ENCODE measurements at places on chromosomes 3 and 15.
A peak's percentile ranks its signal among the peaks of the same experiment; 100 is the strongest.

- no peak for DNase-seq
Measured at GRCh38 chr3:50665081-50665840, 9.5 kb upstream of the DOCK3 start.

DNA sequence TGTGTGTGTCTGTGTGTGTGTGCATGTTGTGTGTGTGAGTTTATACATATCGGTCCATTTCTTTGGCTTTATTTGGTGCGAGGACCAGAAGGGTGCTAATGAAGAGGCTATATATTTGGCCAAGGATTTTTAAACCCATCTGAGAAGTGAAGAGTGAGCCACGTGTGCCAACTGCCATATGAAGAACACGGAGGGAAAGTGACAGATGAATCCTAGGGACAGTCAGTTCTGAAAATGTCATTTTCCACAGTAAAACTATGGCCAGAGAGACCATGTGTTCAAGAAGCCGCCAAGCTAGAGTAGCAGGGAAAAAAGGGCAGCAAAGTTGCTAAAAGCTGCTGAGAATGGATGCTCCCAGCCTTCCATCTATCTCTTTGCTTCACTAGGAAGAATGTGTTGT, 297.3 kb upstream of the LMCD1 start:
- DNase-seq: no peak

GRCh38 chr3:161474741-161475140, 21.9 kb upstream of the OTOL1 start:
- no peak for DNase-seq

GRCh38 chr3:112605285-112605684, 35.7 kb downstream of the CCDC80 start:
- DNase-seq: no peak

DNA sequence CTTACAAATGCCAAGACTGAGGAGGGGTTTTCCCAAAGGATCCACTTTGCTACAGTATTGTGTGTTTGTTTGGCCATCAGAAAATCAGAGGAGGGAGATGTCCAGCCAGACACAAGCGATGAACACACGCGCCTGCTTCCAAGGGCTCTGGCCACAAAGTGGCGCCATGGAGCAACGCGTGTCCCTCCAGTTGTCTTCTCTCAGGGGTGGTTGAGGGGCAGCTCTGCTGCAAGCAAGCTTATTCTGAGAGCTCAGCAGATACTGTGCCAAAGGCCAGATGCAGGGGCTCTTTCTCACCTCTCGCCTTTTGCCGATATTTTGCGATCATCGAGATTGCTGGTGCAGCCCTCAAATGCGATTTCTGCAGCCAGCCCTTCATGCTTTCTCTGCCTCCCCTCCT, 88.9 kb upstream of the OSBPL11 start:
- no peak for DNase-seq

DNA sequence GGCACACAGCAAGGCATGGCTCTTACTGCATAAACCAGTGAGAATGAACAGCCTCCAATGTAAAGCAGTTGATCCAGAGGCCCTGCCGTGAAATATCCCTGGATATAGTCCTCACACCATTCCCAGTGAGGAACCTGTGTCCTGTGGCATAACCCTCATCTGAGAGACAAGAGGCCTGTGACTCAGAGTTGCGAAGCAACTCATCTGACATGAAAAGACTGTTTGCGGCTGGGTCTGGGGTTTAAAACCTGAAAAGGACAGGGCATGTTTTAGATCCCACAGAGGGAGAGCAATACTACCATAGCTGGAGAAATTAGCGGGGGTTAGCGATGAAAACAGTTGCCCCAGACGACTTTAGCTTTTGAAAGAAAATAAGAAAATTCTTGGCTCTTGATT, 165.3 kb upstream of the BHLHE40 start:
- no peak for DNase-seq

- DNase-seq: no peak
Measured at GRCh38 chr3:113103588-113103987, 107.8 kb upstream of the BOC start.

DNA sequence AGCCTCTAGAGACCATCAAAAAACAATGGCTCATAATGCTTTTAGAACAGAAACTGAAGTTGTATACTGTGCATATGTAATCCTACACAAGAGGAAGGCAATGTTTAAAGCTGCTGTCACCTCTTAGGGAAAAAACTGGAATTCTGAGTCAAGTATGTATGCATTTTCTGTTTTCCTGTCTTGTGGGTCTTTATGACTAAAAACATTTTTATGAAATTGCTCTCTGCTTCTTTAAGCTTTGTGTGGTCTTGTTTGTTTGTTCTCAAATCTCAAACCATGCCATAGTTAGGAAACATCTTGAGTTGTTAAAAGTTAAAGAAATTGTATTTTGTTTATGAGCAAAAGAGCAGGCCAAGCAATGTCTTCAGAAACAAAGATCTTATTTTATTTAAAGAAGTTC, 80.9 kb upstream of the SOX2 start:
- no peak for DNase-seq

DNA sequence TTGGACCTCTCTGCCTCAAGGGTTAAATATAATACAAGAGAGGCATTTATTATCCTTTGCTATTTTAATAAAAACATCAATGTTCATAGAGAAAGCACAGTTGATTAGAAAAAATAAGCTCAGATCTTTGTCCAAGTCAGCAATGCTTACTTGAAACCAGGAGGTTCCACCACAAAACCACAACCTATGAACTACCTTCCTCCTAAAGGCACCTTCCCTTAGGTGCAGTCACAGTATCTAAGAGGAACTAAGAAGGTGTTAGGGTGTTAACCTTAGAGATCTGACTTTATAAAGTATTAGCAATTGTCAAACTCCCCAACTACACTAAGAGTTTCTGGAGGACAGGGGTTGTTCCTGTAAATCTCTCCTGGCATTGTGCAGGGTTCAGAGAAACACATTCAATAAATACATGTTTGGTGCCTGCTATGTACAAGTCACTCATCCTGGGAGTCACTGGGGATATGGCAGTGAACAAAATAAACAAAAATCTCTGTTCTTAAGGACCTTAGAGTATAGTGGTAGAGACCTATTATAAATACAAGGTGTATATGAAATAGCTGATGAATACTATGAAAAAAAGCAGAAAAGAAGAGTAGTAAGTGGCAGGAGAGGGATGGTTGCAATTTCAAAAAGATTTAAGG, 208.6 kb downstream of the NFKBIZ start:
- DNase-seq: no peak

- DNase-seq: no peak
Measured at GRCh38 chr15:95610945-95611344, 719.6 kb upstream of the NR2F2 start.

- DNase-seq: no peak
Measured at GRCh38 chr15:85642693-85643066, 152.0 kb downstream of the KLHL25 start.

- no peak for DNase-seq
Measured at GRCh38 chr3:111874177-111874820, 15.2 kb downstream of the PHLDB2 start.

- DNase-seq: no peak
Measured at GRCh38 chr3:41050144-41050543, 149.2 kb upstream of the CTNNB1 start.

DNA sequence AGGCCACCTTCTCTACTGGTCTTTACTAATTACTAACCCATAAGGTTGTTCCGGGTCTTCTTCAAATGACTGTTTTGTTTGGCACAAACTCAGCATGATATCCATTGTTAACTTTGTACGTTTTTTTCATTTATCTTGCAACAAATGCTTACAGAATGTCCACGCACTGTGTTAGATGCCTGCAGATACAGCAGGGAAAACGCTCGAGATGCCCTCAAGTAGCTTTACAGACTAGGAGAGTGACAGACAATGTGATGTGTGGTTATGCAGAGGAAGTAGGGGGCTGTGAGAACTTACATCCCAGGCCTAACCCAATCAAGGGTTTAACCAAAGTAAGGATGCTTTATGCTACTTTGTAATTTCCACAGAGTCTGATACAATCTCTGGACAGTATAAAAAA, 949 bp upstream of the RFC4 start:
- DNase-seq: no peak

- peak; percentile 61 for DNase-seq
Measured at GRCh38 chr3:135895106-135895733, 70.3 kb upstream of the PPP2R3A start.

GRCh38 chr3:143676747-143677146, 171.5 kb downstream of the SLC9A9 start:
- no peak for DNase-seq

DNA sequence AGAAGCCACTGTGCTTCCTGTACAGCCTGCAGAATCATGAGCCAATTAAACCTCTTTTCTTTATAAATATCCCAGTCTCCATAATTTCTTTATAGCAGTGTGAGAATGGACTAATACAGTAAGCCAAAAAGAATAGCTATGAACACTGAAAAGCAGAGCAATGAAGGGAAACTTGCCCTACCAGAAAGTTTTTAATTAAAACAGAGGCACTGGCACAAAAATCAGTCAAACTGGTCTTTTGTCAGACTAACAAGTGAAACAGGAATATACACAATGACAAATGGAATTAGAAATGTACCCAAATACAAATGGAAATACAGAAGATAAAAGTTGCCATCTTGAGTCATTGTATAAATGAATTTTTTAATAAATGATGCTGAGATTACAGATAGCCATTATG, 40.5 kb downstream of the POLQ start:
- DNase-seq: no peak

DNA sequence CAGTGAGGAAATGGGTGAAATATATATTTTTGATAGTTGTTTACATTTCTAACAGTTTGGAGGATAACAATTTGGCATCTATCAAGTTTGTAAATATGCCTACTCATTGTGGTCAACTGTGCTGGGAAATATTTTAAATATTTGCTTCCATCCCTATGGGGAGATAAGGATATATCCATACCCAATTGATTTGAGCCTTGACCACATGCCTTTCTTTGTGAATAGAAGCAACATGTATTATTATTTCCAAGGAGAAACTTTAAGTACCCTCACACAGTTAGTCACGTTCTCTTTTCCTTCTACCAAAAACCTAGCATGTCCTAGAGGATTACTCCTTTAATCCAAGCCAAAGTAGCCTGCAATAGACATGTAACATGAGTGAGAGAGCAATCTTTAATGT, 245.4 kb upstream of the CBLB start:
- no peak for DNase-seq

DNA sequence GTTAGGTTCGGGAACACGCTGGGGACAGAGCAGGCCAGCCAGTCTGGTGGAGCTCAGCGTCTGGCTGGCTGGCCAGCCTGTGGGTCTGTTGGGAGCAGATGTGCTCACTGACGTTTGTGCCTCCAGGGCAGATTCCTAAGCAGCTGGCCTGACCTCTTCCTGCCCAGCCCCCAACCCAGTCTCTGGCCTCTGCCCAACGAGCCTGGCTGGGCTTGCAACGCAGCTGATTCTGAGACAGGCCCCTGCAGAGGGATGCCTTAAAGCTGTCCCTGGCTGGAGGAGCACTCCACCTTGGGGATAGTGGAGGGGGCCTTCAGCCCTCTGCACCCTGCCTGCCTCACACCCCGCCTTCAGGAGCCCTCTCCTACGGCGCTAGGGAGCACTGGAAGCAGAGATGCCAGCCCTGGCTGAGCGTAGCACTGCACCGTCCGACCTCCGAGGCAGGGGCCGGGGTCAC, 46.0 kb downstream of the KLF13 start:
- peak; percentile 97 for DNase-seq

GRCh38 chr3:16392717-16393116, 120.8 kb downstream of the RFTN1 start:
- no peak for DNase-seq

- DNase-seq: no peak
Measured at GRCh38 chr15:94252906-94253491, 21.6 kb downstream of the MCTP2 start.

DNA sequence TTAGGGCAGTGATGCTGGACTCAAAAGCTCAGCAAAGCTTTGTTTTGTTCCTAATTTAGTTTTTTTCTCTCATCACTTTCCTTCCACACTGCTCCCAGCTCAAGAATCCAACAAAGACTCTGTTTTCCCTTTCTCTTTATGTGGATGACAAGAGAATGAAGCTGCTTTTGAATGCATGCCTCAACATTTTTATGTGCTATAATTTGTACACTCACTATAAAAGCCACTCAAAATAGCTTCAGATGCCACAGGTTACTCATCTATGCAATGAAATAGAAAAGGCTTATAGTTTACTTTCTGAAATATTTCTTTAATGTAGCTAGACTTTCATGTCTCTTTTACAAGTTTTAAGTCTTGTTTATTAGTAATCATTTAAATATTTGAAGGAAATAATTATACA, 714.9 kb downstream of the OTOL1 start:
- DNase-seq: no peak

DNA sequence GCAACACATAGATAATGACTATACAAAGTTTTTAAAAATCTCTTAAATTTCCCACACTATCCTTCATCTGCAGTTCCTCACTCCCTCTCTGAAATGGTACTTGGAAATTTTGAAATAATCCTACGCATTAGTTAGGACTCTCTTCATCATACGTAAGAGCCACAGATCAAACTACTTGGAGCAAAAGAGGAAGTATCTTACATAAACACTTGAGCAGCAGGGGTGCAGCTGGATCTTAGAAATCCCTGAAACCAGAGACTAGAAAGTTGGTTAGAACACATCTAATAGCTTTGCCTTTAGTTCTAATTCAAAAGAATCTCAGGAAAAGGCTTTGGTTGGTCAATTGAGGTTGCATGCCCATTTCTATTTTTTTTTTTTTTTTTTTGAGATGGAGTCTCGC, 38.8 kb upstream of the ZNF445 start:
- no peak for DNase-seq

DNA sequence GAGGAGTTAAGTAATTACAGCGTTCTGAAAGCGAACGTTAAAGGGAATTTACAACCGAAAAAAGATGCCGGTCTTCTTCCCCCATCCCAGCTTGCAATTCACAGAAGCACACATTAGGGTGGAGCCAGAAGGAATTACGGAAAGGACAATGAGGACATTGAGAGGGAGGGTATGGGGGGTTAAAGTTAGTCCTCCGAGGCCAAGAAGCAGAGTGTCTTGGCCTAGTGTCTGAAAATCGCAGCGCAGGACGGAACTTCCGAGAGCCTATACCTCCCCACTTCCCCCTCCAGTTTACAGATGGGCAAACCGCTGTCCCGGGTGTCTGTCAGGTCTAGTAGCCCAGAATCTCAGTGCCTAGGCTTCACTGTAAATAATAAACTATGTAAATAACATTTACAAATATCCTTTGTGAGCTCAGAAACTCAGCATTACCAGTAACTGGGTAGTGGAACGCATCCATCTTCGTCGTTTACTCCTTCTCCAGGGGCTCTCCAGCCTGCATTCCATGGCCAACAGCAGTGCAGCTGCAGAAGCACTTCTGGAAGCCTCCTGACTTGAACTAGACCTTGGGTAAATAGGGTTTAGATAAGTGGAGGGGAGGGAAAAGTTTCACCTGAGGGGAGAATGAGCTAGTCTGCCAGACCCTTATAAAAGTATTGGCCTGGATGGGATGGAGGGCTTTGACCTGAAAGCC, 922 bp downstream of the ADPRH start:
- no peak for DNase-seq
